ENCODE measurements at places on chromosomes 16 and 17. TPM values are rescaled to one million over a fixed set of nuclear protein-coding genes. Genes with fewer than 3 reads are reported as not detected.

GRCh38 chr17:17351901-17352781 lies 49.0 kb downstream of the NT5M start:
- peak; percentile 34 for DNase-seq

DNA sequence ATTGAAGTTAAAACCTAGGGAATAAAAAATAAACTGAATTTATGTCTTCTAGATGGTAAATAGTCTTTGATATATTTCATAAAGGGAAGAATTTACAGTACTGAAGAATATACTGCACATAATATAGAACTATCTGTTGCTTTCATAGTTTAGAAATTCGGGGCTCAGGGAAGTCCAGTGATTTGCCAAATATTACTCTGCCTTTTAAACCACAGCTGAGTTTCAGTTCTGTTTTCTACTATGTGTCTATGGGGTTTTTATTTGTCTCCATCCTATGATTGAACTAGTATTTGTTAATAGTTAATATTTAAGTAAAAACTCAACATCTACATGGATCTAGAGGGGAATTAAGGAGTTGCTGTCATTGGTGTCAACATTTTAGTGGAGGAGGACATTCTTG lies 715.0 kb upstream of the CDH8 start:
- no peak for DNase-seq

DNA sequence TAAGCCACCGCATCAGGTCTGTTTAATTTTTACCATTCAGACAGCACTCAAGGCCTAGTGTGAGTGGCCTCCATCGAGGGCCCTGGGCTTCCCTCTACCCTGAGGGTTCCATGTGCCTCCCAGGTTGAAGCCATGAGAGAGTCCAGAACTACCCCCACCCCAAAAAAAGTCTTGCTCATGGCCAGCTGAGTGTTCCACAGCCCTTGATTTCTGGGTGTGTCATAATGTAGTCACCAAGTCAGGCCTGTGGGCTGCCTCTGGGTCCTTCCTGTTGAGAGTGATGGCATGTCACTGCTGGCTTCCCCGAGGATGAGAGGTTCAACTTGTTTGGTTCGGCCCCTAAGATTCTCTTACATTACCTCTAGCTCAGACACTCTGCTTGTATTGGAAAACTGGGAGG lies 100.6 kb downstream of the PITPNC1 start:
- no peak for DNase-seq

DNA sequence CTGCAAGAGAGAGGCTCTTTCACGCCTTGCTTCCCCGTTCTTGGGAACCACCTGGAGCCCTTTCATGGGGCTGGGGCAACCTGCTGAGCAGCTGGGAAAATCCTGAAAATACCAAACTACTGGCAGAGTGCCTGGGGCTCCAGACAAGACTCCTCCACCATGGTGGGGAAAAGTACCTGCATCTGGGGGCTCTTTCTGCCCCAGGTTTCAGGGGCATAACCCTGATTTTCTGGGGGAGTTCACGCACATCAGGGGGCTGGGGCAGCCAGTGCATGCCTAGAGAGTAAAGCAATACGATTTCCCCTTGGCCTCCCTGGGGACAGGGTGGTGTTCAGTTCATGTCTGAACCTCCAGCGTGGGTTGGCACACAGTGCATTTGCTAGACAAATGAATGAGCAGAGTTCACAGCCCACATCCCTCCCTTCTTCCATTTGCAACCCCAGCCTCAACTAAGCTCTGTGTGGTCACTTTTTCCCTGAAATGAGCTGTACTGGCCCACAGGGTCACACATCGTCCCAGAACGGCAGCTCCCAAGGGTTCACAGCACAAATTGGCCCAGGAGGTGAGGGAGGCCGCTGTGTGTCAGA lies 5.2 kb upstream of the CDC42EP4 start:
- DNase-seq: no peak

DNA sequence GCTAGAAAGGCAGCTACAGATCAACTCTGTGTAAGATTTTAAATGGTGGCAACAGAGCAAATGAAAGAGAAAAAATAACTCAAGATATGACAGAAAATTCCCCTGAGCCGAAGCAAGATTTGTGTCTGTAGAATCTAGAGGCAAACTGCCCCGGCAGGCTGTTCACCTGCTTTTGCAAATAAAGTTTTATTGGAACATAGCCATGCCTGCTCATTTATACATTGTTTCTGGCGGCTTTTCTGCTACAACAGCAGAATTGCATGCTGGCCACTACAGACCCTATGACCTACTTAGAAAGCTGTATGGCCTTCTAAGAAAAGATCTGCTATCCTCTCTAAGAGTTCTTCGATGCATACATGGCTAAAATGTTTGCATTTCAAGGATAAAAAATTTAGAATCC lies 119.5 kb downstream of the SALL1 start:
- DNase-seq: no peak

DNA sequence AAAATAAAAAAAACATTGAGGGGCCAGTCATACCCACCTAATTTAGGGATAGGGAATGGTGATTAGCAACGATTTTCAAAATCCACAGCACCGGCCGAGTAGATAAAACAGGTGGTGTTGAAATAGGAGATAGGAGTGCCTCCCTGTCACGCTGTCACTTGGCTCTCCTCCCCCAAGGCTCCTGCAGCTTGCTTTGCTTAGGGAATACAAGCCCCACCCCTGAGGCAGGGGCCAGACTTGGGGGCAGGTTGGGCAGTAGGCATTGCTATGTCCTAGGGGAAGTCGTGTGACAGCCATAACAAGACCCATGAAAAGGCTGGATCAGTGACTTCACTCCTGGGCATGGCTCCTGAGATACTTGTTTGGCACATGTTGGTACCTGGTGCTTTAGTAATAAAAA lies 25.8 kb downstream of the POLR2A start:
- no peak for DNase-seq

GRCh38 chr16:77037696-77038347 lies 153.2 kb upstream of the MON1B start:
- no peak for DNase-seq

- no peak for DNase-seq
Observed at GRCh38 chr17:74772053-74772452, 4.1 kb downstream of the NAT9 start.

DNA sequence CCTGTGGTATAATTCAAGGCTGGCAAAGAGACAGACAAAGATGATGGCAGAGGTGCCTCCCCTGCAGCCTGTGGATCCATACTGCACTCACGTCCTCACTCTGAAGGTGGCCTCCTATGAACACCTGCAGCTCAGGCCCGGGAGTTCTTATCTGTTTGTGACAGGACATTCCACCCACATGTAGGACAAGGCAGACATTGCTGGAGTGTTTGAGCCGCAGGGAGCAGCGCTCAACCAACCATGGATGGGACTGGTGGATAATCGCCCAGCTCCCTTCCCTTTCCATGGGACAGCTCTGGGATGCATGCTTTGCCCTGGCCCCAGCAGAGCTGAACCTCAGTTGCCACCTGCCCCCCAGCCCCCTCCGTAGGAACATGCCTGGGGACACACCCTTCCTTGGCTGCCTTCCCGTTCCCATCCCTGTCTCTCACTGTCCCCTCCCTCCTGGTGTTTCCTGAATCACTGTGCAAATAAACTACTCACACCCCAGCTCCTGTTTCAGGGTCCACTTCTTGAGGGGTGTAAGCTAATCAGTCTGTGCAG lies 22.2 kb downstream of the ITPRIPL2 start:
- DNase-seq: peak; percentile 71

DNA sequence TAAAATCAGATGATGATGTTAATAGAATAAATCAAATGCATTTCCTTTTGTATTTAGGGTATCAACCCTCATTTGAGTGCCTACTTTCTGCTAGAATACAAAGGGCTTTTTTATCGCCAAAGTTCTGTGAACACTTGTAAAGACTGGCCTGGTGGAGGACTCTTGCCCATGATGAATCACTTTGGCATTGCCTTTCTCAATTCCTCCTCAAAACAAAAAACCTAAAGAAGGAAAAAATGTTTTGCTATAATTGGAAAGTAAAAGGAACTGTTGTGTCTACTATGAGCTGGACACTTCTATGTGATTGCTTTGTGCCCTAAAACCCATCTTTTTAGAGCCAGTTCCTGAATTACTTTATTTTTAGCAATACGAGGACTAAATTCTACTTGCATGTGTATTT lies 13.0 kb upstream of the DHRS11 start:
- DNase-seq: no peak

- DNase-seq: no peak
Observed at GRCh38 chr17:33015716-33016346, 24.2 kb downstream of the SPACA3 start.

DNA sequence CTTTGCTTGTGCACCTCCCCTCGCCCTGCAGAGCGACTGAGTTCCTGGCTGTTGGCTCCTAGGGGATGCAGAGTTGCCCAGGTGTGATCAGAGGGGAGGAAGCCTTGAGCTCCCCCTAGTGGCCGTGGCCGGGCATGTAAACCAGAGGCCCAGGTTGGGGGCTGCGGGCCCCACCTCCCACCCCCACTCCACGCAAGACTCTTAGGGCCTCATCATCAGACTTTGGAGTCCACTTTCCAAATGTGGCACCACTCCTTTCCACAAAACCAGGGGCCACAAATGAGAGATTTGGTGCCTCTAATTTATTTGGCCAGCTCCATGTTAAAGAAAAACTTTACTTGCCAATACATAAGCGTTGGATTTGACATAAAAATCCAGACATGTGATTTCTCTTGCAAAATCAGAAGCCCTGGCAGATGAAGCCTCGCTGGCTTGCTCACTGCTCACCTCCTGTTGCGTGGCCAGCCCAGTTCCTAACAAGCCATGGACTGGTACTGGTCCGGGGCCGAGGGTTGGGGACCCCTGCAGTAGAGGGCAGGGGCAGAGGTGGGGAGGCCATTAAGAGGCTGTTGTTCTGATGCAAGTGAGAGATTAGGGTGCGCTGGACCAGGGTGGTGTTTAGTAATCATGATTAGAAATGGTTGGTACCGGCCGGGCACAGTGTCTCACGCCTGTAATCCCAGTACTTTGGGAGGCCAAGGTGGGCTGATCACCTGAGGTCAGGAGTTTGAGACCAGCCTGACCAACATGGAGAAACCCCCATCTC lies 28.7 kb upstream of the GAS7 start:
- DNase-seq: peak; percentile 26

The ARMC7 gene
- 20.2 TPM for total RNA-seq

The GLIS2 gene
- 22.2 TPM for total RNA-seq

The YPEL2 gene
- total RNA-seq: 75.2 TPM

The SULT1A2 gene
- total RNA-seq: 1.1 TPM

The DCTPP1 gene
- 53.3 TPM for total RNA-seq

The MYH8 gene
- not detected for total RNA-seq

The CLDN9 gene
- total RNA-seq: 3.3 TPM
